ENCODE measurements at places on chromosomes 13 and 19. TPM values are rescaled to one million over a fixed set of nuclear protein-coding genes. Genes with fewer than 3 reads are reported as not detected.

SAE1 gene
- 181 TPM for polyA plus RNA-seq

MAB21L1 gene
- not detected for polyA plus RNA-seq

ZFP14 gene
- 6.5 TPM for polyA plus RNA-seq

LATS2 gene
- polyA plus RNA-seq, result not detected

GZMM gene
- 181 TPM for polyA plus RNA-seq

DNA sequence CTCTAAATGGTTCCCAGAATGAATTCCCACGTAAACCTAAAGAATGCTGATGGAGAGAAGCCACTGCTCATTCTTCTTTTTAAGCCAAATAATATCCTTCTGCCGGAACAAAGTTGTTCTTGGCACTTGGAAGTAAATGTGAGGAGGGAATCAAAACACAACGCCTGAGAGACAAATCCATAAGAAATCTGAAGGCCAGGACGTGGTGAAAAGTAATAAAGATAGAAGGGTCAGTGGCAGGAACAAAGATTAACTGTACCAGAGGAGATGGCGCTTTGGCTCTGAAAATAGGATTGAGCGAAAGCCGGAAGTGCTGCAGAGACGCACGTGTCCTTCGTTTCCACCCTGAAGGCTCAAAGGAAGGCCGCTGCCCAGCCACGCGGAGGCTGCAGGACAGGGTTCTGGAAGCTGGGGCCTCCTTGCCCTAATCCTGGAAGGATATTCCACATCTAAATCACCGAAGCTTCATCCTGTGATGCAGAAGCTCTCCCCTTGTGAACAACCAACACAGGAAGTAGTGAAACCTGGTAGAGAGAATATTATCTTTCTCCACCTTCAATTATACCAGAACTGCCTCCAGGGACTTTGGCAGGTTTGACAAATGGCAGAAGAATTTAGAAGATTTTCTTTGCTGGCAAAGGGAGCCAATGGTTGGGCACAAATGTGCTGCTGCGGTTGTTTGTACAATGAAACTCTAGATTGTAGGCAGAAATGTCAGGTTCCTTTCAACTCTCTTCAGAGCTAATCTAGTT is 214.6 kb upstream of the SERP2 start:
- DNase-seq, result no peak

- DNase-seq, result no peak
These were observed 15.7 kb downstream of the FEM1A start for GRCh38 chr19:4807188-4807587.

DNA sequence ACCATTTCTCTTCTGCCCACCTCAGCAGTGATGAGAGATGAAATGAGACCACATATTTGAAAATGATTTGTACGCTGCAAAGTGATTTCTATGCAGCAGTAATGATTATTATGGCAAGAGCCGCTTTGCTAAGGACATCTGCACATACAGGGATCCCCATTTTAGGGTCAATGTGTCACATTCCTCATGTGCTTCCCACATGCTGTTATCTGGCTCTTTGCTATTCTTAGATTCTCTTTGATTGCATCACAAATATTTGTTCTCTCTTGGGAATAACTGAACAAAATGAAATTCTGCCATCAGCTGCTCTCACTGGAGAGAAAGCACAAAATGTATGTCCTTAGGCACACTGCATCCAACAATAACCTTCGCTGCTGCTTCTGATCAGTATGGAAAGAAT is 209.5 kb upstream of the IPO5 start:
- DNase-seq, result no peak

- no peak for DNase-seq
These were observed 811.4 kb downstream of the DACH1 start for GRCh38 chr13:71055644-71056043.

DNA sequence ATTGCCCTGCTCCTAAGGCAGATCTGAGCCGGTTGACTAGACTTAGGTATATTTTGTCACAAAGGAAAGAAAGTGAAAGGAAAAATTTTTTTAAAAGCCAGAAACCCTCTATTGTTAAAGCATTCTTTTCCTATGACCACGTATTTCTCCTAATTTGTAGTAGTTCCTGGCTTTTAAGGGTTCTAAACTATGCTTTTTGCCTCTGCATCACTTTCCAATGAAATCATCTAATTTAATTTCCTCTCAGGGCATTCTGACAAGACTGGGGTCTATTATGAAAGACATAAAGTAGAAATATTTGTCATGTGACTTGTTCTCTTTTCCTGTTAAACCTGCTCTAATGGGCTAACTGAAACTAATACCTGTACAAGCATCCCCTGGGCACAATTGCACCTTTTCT is 233.0 kb upstream of the PRR20A start:
- DNase-seq, result no peak

DNA sequence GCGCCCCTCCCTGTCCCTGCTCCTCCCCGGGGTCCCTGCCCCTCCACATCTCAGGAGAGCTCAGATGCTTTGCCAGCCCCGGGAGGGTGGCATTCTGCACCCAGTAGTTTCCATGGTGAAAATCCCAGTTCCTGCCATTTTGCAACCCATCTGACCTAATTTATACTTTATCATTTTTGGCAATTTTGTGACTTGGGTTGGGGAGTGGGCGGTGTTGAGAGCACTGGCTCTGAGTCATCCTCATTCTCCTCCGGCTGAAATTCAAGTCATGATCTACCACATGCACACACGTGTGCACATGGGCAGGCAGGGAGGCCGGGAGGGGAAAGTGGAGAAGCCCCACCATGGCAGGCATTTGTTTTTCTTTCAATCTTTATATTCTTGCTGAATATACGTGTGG is 208.6 kb downstream of the URI1 start:
- no peak for DNase-seq

All from naive thymus-derived CD4-positive, alpha-beta T cell (primary cell).